Sigmoid colon (tissue), 7 donors: ENCODE measurements at places on chromosomes 6 and 20. TPM values are rescaled to one million over a fixed set of nuclear protein-coding genes. Genes with fewer than 3 reads are reported as not detected.
A peak's percentile ranks its signal among the peaks of the same experiment; 100 is the strongest.

GRCh38 chr20:40754339-40754943 lies 65.4 kb upstream of the MAFB start:
- no peaks in the 10 kb centered on the region for H3K27me3 ChIP-seq
- no peaks in the 10 kb centered on the region for H3K36me3 ChIP-seq
- no peak overlapping the region for H3K4me3 ChIP-seq
- no peak for DNase-seq
- H3K4me1 ChIP-seq: no peaks in the 10 kb centered on the region

GRCh38 chr20:57717797-57718196 lies 8.0 kb upstream of the PMEPA1 start:
- H3K27me3 ChIP-seq: no peaks in the 10 kb centered on the region
- peaks cover 45% of the 10 kb centered on the region for H3K4me1 ChIP-seq
- peak overlapping the region; percentile 56 for H3K27ac ChIP-seq
- no peaks in the 10 kb centered on the region for H3K36me3 ChIP-seq

- H3K36me3 ChIP-seq: no peaks in the 10 kb centered on the region
- H3K4me3 ChIP-seq: no peak overlapping the region
- H3K27ac ChIP-seq: no peak overlapping the region
- H3K4me1 ChIP-seq: peaks cover 6% of the 10 kb centered on the region
- no peaks in the 10 kb centered on the region for H3K27me3 ChIP-seq
- no peak for DNase-seq
Observed at GRCh38 chr6:169323221-169323620, 69.6 kb upstream of the THBS2 start.

DNA sequence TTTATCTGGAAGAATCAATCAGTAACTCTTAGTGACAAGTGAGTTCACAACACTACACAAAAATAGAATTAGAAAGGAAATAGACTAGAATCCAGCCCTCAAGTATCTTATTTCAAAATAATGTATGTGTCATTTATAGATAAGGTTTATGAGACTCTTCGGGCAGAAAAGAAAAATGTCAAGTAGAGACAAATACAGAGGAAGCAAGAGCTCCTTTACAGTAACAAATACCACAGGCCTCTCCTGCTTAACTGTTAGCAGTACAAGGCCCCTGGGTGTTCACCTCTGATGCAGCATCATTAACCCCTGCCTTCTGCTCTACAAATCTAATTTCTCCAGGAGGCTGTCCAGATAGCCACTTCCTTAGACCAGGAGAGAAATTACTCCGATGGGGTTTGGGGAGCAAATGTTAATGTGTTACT lies 76.7 kb downstream of the UBE3D start:
- H3K4me3 ChIP-seq: no peak overlapping the region
- DNase-seq: no peak
- H3K36me3 ChIP-seq: no peaks in the 10 kb centered on the region
- no peak overlapping the region for H3K27ac ChIP-seq
- no peaks in the 10 kb centered on the region for H3K27me3 ChIP-seq

The GSTA3 gene
- total RNA-seq: not detected

The GJA10 gene
- total RNA-seq: not detected

The CRISP2 gene
- not detected for total RNA-seq
